ENCODE measurements at places on chromosomes 1 and 21.

DNA sequence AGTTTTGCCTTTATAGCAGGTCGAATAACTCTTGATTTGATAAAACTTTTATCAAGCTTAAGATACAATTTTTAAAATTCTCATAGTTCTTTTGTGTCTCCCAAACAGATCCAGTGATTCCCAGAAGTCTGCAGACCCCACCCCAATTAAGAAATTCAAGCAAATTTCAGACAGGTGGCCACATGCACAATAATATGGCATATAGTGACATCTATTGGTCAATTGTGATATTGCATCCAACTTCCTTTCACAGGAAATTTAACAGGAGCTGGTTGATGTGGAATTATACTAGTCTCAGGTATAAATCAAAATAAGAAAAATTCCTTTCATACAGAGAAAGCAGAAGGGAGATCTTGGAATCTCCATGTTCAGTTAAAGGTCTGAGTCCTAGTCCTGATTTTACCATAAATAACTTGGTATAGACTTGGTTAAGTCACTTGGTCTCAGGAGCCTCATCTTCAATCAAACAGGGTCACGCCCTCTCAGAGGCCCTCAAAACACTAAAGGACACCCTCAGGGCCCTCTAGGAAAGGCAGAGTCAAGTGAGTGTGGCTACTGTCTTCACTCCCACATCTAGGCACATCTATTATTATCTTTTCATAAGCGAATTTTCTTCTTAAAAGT is 24.1 kb downstream of the PIGM start:
- no peak for DNase-seq

GRCh38 chr21:32364387-32364786 is 28.4 kb downstream of the URB1 start:
- DNase-seq, result no peak

DNA sequence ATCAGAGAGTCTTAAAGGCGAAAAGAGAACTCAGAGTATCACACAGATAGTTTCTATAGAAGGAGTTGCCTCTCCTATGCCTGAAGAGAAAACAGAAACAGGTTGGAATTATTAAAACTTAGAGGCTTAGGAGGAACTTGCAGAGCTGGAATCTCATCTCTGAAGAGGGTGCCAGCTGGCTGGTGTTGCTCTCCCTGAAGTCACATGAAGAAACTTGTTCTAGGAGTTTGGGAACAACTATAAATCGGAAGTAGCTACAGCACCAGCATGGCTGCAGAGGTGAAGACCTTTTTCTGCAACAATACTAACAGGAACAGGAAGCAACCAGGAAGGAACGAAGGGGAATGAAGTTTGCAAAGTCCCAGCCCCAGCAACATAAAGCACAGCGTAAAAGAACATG is 35.8 kb downstream of the FMO3 start:
- no peak for DNase-seq

GRCh38 chr1:183251101-183251958 is 65.3 kb downstream of the LAMC2 start:
- no peak for DNase-seq

GRCh38 chr1:228538831-228539230 is 51.6 kb downstream of the RNF187 start:
- no peak for DNase-seq
